ENCODE measurements at places on chromosomes 3 and 15.

- DNase-seq = no peak
These were observed 262.8 kb upstream of the UBE2E2 start for GRCh38 chr3:22940285-22940684.

- DNase-seq = no peak
These were observed 71.3 kb upstream of the FNDC3B start for GRCh38 chr3:171967932-171968678.

- DNase-seq = no peak
These were observed 31.3 kb upstream of the ATP8B4 start for GRCh38 chr15:50150349-50150748.

GRCh38 chr15:49372366-49372765, 50.7 kb upstream of the FGF7 start:
- DNase-seq = no peak

DNA sequence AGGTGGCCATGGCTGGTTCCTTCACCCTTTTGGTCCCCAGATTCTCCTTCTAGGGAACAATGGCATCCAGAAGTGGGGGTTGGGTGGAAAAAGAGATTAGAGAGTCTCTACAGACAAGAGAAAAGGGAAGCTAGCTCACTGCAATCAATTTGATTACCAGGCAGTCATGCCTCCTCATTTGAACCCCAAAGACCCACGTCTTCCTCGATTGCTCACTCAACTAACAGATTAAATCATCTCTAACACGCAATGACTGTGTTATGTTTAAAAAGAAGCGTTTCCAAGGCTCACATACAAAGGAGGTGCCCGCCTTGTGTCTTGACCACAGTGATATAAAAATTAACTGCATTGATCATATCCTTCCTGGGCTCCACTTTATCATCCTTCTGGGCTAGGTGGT, 57.6 kb downstream of the BHLHE40 start:
- no peak for DNase-seq

DNA sequence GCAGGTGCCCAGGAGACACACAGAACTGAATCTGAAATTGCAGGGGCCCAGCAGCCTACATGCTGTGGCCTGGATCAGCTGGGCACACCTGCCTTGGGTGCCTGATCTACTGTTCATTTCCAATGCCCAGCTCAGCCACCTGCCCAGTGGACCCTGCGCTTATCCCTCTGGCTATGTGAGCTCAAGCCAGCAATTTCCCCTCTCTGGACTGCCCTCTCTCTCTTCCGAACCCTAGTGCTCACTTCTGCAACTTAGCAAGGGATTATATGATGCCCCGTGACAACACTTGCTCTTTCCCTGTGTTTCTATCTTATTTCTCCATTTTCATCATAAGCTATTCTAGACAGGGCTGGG, 276.0 kb downstream of the UACA start:
- DNase-seq = no peak

DNA sequence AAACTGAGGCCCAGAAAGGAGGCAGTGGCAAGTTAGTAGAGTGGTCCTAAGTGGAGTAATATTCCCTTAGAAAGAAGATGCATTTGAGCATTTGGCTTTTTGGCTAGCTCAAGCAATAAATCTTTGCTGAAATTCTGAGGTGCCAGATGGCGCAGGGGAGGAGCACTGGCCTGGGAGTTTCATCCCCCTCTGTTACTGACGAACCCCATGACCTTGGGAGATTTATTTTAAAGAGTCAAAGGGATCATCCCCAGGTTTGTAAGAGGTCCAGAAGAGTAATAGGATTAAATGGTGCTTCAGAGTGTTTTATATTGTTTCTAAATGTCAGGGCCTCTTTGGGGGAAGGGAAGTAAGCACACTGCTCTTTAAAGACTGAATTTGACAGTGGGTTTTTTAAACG, 85.1 kb upstream of the PIAS1 start:
- no peak for DNase-seq

GRCh38 chr15:83866692-83867091, 212.8 kb downstream of the ADAMTSL3 start:
- no peak for DNase-seq

DNA sequence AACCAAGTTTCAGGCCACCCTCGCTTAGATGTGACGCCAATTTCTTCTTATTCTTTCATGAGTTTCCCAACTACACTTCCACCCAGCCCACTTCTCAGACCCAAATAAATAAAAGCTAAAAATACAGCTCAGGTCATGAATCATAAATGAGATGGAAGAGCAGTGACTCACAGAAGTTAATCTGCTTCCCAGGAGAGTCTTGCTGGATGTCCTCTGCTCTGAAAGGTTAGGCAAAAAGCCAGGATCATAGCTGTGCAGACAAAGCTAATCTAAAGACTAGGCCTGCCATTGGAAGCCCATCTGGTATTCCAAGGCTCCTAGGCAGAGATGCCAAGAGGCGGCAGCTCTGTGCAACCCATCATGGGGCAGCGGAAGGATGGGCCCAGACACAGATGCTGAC, 24.1 kb downstream of the SHC4 start:
- peak; percentile 68 for DNase-seq

DNA sequence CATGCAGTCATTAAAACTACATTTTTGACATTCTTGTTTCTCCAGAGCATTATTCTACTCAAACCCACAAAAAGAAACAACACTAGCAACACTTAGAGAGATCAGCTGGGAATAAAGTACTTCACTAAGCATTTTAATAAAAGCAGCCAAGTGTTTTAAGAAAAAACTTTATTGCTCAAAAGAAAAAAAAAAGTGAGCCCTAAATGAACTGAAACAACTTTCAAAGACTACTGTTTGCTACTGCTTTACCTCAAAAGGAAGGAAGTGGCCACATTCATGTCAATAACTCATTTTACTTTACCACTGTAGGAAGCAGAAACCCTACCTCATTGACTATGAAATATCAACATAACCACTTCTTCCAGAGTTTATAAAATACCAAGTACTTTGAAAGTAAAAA, 91.3 kb downstream of the UACA start:
- DNase-seq = no peak

DNA sequence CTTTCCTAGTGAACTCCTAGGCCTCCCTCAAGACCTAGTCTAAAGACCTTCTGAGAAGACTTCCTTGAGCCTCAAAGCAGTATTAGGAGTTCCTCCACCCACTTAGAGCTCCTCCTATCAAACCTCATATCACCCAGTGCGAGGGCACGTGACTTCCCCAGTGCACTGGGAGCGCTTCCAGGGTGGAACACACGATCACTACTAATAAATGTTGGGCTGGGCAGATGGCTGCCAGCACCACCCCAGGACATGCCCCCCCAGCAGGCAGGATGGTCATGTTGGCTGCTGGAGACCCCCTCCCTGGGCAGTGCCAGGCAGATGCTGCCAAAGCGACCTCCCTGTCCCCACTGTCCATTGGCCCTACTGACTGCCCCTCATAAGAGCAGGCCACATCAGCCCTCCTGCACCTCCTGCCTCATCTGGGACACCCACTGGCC, 8.5 kb upstream of the PLXND1 start:
- no peak for DNase-seq

DNA sequence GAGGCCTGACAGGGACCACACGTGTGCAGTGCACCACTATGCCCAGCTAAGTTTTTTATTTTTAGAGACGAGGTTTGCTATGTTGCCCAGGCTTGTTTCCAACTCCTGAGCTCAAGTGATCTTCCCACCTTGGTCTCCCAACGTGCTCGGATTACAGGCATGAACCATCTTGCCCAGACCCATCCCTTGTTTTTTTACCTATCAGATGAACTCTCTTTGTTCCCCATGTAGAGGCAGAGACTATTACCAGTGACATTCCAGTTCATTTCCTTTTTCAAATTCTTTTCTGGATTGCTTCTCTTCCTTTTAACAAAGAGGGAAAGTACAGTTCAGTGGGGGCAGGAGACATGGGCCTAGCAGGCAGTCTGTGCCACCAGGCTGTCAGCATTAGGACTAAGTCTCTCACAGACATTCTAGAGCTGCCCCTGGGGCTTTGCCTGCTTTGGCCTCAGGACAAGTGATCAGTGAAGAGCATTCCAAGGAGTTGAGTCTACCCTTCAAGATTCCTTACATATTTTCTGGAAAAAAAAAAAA, 103.5 kb upstream of the SLC7A14 start:
- peak; percentile 72 for DNase-seq

GRCh38 chr3:60177726-60178125, 1073.5 kb downstream of the FHIT start:
- no peak for DNase-seq

- no peak for DNase-seq
These were observed 91.6 kb downstream of the DNASE1L3 start for GRCh38 chr3:58119186-58119585.

DNA sequence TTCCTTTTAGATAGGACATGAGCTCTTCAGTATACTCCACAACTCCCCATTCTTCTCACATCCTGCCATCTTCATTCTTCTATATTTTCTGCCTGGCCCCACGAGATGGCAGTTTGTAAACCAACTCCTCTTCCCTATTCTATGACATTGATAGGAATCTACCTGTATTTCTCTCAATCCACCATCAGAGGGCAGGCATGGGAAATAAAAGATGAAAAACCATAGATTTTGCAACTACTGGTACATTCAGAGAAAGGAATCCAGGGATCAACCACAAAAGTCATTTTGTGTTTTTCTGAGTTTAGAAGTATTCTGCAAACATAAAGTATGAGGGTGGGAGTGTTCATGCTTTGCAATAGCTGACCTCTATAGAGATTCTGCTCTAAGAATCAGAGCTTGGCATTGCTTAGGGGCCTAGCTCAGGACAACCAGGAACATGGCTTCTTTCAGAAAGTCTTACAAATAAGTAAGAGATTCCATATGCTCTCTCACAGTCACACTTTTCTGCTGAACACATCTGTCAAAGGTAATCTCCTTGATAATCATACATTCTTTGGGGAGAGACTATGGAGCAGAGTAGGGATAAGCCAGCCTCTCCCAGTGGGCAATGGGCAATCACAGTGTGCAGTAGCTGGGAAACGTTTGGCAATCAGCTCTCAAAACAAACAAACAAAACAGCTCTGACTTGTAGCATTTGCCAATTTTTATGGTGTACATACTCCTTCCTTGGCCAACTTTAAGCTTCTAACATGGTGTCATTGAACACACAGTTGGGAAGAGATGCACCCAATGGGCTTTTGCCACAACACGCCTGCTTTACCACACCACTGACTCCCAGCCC, 43.1 kb upstream of the SLC25A36 start:
- peak; percentile 44 for DNase-seq

- peak; percentile 27 for DNase-seq
These were observed 80.6 kb downstream of the ULK4 start for GRCh38 chr3:41881233-41881821.

DNA sequence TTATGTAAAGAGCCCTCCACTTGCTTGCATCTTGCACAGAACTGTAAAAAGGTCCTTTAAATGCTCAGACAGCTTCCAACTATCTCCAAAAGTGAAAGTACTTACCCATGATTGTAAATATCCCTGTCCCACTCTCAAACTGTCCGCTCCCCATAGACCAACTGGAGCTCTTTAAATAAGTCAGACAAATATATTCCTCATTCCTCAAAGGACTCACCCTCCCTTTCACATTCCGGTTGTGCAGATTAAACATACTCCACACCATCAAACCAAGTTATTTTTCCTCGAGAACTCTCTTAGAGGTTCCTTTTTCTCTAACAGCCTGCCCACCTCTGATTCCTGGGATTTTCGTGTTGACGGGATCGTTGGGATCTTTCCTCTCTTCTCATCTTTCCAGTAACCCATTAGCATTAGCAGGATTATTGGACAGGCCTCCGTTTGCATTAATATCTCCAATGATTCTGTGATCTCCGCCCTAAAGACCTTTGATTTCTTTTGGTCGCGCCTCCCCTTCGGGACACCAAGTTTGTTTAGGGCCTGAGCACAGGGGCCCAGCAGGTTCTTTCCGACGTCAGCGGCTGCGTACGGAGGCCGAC, 763 bp downstream of the GOLGB1 start:
- DNase-seq = no peak

DNA sequence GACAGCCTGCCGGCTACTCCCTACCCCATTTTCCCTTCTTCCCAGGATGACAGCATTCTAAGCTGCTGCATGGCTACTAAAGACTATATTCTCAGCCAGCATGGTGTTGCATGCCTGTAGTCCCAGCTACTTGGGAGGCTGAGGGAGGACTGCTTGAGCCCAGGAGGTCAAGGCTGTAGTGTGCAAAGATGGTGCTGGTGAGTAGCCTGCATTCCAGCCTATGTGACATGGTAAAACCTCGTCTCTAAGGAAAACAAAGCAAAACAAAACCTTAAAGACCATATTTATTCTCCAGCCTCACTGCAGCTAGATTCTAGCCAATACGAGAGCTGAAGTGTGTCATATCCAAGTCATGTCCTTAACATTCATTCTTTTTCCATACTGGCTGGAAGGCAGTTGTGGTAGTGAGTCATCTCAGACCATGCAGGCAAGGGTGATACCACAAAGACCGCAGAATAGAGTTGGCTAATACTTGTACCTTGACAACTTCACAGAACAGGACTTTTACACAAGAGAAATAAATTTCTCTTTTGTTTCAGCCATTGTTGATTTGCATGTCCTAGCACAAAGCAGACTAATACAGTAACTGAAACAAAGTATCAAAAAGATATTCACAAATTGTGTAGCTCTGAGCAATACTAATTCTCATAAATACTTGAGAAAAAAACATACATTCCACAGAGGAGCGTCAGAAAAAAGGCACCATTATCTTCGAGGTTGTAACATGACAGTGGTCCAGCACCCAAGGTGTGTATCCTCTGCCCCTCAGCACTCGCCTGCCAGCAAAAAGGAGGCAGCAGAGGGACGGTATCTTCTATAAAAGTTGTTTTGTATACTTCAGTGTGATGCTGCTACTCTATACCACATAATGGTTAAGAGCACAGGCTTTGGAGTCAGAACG, 14.8 kb downstream of the PBRM1 start:
- DNase-seq = peak; percentile 88

- DNase-seq = no peak
These were observed 8.2 kb upstream of the ANKRD63 start for GRCh38 chr15:40290918-40291574.

DNA sequence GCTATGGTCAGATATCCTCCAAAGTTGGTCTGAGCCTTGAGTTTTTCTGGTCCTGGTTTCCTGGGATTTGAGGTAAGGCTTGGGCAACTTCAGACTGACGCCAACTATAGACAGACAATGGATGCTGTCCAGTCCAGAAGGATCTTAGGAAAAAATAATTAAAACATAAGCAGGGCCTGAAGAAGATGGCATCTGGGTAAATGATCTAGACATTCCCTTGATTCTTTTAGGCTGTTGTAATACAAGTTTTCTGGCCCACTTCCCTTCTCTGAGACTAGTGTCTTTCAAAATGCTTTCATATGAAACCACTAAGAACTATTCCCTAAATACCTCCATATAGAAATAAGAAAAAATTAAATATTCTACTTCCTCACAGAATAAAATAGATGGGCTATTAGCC, 47.7 kb upstream of the PLXND1 start:
- DNase-seq = no peak

DNA sequence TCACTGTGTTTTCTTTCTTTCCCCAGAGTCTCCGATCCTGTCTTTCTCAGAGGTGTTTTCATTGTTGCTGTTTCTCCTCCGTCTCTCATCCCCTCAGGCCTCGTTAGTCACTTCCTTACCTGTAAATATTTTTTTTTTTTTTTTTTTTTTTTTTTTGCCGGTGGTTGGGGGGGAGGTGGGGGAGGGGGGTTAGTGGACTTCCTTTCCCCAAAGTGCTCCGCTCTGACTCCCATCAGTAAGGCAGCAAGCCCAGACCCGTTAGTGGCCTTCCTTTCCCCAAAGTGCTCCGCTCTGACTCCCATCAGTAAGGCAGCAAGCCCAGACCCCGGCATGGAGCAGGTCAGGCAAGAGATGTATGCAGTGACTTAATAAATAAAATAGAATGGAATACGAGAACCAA, 97.1 kb upstream of the TNFAIP8L3 start:
- DNase-seq = no peak

GRCh38 chr15:57171426-57171825, 204.9 kb upstream of the CGNL1 start:
- no peak for DNase-seq
